ENCODE measurements at places on chromosomes 4 and X.

DNA sequence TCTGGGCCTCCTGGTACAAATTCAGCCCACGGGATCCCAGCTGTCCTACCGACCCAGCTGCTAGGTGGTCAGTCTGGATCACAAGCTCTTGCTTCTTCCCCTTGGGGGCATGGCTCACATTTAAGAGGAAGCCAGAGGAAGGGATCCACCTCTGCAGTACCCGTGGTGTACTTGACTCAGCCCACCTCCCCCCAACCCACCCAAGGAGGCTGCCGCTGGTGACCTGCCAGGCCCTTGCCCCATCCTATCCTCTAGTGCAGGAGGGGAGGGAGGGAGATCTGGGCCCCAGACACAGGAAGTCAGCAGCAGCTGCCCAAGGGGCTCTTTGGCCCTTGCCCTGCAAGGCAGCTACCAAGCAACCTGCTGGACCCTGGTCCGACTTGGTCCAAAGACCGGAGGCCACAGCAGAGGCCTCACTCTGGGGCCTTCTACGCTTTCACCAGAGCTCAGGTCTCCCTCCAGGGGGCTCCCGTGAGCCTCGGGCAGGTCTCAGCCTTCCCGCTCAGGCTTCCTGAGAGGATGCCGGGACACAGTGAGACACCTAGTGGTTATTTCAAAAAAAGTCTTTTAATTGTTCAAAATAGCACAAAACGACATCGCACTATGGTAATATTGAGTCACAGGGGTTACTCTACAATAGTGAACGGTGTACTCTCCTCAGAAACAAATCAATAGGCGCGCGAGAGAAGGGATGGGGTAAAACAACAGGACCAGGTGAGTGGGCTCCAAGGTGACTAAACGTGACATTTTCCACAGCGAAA is 2.7 kb upstream of the RENBP start:
- DNase-seq, result peak; percentile 3

DNA sequence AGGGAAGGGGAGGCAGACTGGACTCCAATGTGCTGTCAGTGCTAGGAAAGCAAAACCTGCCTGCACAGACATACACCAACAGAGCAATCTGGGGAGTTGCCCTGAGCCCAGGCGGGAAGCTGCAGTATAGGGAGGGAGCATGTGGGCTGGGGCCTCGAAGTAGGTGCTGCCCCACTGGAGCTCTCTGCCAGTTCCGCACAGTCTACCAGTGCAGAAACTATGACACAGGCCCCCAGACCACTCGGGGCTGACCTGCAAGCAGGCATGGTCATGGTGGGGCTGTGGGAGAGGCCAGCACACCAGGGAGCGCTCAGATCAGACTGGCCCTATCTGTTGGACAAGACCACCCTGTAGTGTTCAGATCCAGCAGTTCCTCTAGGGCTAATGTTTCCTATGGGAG is 344.1 kb upstream of the TRAM1L1 start:
- no peak for DNase-seq

- DNase-seq, result no peak
Measured at GRCh38 chr4:119615068-119615719, 13.4 kb downstream of the PDE5A start.

GRCh38 chr4:160257318-160257717 is 1154.4 kb downstream of the RAPGEF2 start:
- no peak for DNase-seq

DNA sequence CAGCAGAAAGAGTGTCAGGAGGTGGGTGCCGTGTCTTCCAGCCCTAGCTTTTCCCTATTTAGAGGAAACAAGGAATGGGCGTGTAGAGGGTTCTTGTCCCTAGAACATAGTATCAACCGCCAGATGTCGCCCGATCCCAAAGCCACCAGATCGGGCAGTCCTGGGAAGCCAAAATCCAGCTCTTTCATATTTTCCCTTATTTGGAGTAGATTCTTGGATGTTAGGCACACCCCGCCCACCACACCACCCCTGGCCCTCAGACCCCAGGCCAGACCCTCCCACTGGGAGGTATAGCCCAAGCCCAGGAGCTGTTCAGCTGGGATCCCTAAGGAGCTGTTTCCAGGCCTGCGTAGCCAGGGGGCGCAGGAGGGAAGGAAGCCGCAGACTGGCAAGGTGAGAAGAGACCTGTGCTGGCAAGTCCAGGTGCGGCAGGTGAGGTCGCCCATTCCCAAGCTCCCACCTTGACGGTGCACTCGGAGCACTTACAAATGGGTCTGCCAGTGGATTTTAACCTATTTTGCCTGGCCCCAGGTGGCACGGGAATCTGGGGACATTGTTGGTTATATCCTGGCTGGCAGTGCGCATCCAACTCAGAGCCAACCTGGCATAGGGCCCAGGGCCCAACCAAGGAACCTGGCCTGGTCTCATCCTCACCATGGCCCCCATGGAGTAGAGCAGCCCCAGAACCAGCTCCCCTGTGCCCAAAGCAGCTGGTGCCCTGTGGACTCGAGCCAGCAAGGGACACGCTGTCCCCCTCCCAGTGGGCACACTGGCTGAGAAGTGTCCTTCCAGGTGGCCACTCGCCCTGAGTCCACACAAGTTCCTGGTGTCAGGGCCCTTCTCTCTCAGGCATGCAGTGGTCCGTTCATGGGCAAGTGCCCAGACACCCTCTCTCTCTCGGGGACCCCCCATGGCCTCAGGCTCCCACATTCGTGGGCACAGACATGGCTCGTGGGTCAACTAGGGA is 811 bp downstream of the FLNA start:
- peak; percentile 60 for DNase-seq

DNA sequence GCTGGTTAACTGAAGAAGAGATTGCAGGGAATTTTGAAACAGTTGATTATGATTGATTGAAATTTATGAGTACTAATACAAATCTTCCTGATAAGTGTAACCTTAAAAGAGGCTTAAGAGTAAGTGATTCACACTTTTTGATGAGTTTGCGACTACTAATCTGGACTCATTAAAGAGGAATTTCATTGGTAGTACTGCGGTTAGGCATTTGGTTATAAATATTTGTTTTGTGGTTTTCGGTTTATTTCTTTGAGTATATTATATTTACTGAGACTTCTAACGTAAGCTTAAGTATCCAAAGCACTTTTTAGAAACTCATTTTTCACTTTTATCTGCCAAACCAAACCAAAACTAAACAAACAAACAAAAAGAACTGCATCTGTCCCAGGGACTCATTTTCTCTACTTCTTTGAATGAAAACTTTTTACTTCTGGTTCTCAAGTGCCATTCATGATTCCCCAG is 20.7 kb downstream of the SLIT2 start:
- no peak for DNase-seq

DNA sequence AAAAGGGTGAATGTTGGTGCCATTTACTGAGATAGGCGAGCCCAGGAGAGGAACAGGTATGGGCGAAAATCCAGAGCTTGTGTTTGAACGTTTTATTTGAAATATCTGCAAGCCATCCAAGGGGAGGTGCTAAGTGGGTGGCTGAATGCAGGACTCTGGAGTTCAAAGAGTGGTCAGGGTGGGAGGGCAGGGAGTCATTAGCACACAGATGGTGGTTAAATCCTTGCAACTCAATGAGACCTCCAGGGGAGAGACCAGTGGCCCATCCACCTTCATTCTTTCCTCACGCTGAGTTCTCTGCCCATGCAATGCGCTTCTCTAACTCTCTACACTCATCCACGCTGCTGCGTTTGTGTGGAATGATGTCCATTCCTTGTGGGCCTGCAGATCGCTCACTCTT is 101.1 kb downstream of the VCX3B start:
- DNase-seq, result no peak

GRCh38 chr4:176492646-176493302 is 173.0 kb downstream of the SPCS3 start:
- DNase-seq, result no peak

DNA sequence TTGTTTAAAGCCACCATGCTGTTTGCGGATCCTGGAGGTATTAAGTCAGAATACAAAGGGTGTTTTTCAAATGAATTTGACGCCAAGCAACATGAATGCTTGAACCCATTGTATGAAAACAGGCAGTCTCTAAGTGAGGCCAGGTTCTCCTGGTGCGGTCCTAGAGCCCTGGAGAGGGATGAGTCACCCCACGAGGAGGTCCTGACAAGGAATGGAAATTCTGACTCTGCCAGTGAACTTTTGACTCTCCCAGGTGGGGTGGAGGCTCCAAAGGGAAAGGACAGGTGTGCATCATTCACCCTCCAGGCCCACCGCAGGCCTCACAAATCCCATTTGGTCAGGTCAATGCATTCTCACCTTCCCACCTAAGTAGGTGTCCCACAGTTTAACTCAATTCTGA is 1.5 kb downstream of the TRIM2 start:
- no peak for DNase-seq

- no peak for DNase-seq
Measured at GRCh38 chr4:182190306-182190705, 52.9 kb upstream of the TENM3 start.

DNA sequence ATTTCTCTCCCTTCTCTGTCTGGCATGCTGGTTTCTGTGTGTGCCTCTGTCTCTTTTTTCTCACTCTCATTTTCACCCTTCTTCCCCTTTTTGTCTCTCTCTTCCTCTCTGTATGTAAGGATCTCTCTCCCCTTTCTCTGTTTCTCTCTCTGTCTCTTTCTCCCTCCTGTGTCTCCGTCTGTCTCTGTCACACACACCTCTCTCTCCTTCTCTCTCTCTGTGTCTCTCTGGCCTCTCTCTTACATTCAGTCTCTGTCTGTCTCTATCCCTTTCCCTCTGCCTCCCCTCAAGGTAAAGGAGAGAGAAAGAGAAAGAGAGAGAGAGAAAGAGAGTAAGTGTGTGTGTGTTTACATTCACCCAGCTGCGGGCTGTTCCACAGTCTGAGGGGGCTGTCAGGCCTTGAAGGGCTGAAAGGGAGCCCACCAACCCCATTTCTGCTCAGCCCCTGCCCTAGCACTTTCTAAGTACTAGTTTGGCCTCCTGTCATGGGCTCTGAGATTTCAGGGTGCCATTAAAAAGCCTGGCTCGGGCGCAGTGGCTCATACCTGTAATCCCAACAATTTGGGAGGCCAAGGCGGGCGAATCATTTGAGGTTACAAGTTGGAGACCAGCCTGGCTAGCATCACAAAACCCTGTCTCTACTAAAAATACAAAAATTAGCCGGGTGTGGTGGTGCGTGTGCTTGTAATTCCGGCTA is 9.6 kb upstream of the TSPYL2 start:
- DNase-seq, result no peak

GRCh38 chr4:2804973-2805501 is 12.2 kb downstream of the SH3BP2 start:
- no peak for DNase-seq

DNA sequence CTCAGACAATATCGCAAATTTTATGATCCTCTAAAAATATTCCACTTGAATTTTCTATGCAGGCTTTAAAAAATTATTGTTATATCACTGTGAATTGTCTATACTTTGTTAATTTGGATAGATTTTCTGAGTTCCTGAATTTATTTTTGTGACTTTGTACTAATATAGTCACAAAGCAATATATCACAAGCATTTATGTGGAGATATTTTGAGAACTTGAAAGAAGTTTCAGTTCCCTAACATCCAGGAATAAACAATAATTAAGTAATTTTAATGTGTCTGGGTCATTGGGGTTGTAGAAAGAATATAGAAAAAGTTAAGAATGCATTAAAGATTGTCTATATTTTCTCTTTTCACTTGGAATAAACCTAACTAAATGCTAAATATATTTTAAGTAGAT is 32.0 kb downstream of the CXCL8 start:
- DNase-seq, result no peak

- DNase-seq, result no peak
Measured at GRCh38 chr4:147516133-147516532, 35.2 kb downstream of the EDNRA start.

DNA sequence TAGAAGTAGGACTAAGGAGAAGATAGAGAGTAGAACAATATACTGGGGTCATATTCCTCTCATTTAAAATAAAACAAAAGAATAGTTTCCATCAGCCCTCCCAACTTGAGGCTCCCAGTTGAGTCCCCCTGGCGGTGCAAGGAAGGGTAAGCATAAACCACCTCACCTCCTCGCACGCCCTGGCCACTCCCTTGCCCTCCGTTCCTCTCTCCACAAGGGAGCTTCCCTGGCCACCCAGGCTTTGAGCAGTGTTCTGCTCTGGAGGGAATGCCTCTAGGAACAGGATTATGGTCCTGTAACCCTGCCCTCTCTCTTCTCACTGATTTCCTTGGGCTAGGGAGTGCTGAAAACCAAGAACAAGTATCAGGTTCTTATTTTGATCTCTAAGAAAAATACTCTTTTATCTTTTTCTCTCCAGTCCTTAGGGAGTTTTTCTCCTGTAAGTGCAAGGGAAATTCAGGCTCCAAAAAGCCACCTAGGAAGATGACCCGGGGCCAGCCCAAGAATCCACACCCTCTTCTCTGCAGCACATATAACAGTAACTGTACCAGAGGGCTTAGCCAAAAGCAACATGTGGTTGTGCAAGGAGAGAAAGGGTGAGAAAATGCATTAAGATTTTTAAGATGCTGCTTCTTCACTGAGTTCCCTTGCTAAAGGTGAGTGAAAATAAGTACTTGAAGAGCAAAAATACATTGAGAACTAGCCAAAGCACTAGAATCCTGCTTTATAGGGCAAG is 69.9 kb downstream of the USP38 start:
- DNase-seq, result no peak

GRCh38 chr4:153421941-153422340 is 44.2 kb upstream of the TMEM131L start:
- no peak for DNase-seq

GRCh38 chrX:104112326-104112951 is at the start of gene ZCCHC18:
TSS of gene ZCCHC18 (plus strand) at chrX:104112523. CDS start at chrX:104114112, 1,589 bp downstream.
- DNase-seq, result no peak

- DNase-seq, result no peak
Measured at GRCh38 chrX:132631579-132632232, 142.9 kb upstream of the MBNL3 start.

DNA sequence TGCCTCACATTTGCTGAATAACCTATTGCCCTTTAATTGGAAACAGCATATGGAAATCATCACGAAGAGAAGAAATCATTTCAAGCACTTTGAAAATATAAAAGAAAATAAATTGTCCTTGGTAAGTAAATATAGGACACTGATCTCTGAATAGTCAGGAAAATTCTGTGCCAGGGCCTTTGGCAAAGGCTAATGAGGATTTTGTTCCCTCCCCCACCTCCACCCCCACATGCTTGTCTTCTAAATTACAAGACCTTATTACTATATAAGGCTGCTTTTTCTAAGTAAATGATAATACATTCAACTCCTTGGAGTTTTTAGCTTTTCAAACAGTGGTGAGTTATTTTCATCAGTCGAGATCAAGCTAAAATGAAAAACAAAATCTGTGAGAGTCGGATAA is 15.8 kb downstream of the SYNPO2 start:
- no peak for DNase-seq

DNA sequence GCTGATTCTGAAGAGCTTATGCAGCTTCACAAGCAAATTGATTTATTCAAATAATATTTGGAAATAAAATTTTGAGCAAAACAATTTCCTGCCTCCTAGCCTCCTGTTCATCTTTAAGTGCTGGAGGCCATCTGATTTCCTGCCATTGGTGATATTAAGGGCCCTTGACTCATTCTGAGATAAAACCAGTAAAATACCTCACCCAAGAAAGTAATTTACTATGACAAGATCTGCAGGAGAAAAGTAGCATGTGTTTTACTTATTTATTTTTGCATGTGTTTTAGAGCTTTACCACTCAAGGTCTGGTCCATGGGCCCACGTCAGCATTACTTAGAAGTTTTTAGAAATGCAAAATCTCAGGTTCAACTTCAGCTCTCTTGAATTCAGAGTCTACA is 67.7 kb downstream of the DCLK2 start:
- no peak for DNase-seq

Data from amniotic stem cell (primary cell).